ENCODE measurements at places on chromosomes 3 and 15.

DNA sequence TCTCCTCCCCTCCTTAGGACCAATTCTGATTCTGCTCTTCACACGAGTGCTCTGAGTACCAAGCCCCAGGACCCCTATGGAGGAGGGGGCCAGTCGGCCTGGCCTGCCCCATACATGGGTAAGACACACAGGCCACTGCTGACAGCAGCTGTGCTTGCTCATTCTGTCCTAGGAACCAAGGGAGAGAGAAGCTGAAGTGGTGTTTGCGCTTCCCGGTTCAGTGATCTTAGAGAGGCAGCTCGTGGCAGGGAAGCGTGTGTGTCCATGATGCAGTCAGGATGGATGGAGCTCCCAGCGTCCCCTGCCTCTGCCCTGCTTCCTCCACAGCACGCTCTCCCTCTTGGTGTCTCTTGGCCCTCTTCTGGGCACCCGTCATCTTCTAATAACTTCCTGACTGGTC lies 77.6 kb downstream of the CRTC3 start:
- no peak for DNase-seq

DNA sequence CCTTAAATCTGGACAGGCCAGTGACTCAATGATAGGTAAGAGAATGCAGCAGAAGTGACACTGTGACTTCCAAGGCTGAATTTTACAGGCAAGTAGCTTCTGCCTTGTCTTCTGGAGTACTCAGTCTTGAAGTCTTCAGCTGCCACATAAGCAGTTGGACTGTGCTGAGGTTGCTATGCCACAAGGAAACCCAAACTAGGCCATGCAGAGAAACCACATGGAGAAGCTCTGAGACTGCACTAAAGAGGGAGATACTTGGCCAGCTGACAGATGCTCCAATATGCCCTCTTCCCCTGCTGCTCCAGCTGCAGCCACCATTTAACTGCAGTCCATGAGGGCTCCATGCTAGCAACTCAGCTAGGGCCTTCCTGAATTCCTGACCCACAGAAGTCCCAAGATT lies 119.4 kb upstream of the GADL1 start:
- DNase-seq = no peak

DNA sequence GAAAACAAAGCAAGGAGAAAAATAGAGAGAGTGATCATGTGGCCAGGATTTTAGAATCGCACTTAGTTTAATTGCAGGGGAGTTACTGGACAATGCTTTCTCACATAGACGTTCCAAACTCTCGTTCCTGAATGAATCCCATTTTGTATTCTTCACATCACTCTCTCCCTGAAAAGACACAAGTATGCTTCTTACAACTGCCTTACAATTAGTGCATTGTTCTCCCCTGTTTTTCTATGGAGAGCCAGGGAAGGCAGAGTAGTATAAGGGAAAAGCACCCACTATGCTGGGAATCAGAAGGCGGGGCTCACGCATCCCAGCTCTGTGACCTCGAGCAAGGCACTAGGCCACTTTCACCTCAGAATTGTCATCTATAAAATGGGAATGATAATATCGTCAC lies 14.4 kb downstream of the TMOD2 start:
- no peak for DNase-seq

DNA sequence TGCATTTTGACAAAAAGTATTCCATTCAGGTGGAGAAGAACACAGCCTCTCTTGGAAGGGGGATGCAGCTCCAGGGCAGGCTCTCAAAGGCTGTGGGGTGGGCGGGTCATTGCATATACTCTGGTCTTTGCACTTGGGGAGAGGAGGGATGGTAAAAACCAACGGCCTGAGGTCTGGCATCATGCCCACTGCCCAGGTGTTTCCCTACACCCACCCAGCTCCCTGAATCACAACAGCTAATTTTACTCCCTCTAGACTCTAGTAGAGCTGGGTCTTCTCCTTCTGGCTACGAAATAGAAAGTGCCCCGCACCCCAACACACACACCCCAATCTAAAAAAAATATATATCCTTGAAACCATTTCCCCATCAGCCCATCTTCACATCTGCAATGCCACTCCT lies 1.0 kb downstream of the MYLK start:
- no peak for DNase-seq
